ENCODE measurements at places on chromosomes 1 and 21.

DNA sequence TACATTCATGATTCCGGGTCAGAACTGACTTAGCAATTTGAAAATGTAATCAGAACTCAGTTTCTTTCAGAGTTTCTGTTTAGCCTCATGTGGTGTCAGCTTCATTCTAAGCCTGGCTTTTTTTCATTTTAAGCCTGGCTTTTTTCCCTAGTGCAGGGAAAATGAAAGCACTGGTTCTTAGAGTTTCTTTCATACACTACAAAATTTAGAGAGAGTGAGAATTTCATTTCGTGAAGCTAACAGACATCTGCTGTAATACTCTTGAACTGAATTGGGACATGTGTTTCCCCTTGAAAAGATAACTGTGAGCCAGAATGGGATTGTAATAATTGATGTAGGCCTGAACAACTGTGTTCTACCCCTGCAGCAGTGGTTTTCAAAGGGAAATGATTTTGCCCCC lies 95.3 kb upstream of the KIAA0040 start:
- no peak for DNase-seq

- DNase-seq = no peak
These were observed 397.7 kb downstream of the HLX start for GRCh38 chr1:221276896-221277409.

DNA sequence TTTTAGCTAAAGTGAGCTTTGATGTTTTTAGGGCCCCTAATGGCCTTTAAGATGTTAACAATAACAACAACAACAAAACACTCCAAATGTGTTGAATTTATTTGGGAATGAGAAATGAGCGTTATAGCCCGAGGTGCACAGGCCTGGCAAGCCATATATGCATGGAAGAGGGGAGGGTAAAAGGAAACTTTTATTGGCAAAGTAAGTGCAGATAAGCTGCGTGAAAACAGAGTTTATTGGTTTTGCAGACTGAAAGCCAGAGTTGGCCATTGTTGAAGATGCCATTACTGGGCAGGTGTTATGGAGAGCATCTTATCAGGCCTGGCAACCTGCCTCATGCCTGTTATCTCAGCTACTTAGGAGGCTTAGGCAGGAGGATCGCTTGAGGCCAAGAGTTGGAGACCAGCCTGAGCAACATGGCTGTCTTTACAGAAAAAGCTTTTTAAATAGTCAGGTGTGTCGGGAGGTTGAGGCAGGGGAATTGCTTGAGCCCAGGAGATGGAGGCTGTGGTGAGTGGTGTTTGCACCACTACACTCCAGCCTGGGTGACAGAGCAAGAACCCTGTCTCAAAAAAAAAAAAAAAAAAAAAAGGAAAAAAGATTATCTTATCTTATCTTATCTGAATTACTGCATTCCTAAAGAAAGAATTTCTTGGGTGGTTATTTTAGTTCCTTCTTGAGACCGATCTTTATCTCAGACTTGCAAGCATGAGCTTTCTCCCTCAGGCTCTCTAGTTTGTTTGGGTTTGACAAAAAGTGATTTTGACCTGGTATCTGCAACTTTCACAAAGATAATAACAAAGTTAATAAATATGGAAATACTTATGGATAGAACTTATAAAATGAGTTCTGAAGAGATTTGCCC lies 1.7 kb downstream of the PATJ start:
- DNase-seq = no peak

GRCh38 chr1:202642619-202643291 lies 67.5 kb downstream of the SYT2 start:
- peak; percentile 82 for DNase-seq

GRCh38 chr1:232226197-232226712 lies 403.7 kb downstream of the SIPA1L2 start:
- DNase-seq = peak; percentile 33

GRCh38 chr1:30334767-30335166 lies 388.6 kb downstream of the MATN1 start:
- no peak for DNase-seq

DNA sequence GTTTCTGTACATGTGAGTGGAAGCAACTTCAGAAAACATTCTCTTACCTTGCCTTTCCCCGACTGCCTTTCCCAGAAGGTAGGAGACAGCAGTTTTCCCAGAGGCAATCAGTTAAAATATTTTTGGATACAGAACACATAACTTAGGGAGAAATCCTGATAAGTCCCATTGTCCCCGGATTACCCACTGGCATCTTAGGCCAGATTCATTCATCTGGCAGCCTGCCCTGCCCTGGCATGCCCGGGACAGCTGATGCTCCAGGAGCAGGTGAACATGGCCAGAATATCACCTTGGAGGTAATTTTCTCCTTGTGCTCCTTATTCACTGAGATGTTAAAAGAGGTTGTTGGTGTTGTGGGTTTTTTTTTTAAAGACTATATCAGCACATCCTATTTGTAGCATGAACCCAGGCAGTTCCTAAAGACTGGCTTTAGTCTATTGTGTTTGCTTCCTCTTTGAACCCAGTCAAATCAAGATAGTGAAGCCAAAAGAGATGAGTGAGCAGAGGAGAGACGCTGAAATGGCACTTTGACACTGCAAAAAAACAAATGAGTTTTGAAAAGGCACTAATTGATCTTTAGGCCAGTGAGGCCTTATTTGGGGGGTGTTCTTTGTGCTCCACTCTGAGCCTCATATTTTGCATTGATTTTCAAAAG lies 139.6 kb downstream of the PLPP3 start:
- no peak for DNase-seq

GRCh38 chr1:48757363-48757762 lies 19.3 kb downstream of the BEND5 start:
- no peak for DNase-seq

GRCh38 chr1:52192436-52192835 lies 50.5 kb downstream of the ZFYVE9 start:
- DNase-seq = no peak

GRCh38 chr1:3130268-3130667 lies 61.3 kb downstream of the PRDM16 start:
- peak; percentile 79 for DNase-seq

- peak; percentile 72 for DNase-seq
These were observed 18.5 kb downstream of the SH3BP5L start for GRCh38 chr1:248807067-248807737.

- DNase-seq = peak; percentile 80
These were observed 8.7 kb upstream of the COL6A1 start for GRCh38 chr21:45972716-45973474.

DNA sequence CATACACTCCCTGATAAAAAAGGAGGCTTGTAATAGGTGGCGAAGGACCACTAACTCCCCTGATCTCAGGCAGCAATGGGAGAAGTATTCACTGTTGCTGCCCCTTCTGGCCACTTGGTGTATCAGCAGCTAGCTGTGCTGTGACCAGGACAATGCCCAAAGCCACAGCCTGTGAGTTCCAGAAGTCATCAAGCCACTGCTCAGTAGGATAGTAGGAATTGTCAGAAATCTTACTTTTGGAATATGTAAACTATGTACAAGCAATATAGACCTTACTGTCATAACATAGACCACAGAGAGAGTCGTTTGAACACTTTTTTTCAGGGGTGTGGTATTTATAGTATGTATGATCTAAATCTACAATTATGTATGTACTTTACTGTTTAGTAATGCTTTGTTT lies 248.3 kb upstream of the CAMK1G start:
- DNase-seq = peak; percentile 62

DNA sequence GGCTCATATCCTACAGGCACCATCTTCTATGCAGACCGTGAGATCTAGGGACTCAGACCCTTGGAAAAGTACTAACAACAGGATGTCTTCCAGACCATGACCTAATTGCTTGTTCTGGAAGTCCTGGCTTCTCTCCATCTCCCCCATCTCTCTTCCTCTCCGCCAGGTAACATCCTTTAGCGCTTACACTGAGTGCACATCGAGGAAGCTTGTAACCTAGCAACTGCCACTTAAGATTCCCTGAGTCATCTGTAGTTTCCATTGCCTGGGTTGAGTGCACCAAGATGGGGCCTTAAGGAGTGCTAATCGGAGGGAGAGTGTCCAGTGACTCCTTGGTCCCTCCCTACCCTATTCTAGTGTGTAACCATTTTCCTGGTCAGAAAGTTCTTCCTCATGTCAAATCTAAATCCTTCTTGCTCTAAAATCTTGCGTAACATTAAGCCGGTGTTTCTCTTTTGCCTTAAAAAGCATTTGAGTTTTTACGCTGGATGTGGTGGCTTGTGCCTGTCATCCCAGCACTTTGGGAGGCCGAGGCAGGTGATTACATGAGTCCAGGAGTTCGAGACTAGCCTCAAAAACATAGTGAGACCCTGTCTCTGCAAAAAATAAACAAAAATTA lies 9.7 kb downstream of the KLHDC8A start:
- no peak for DNase-seq

DNA sequence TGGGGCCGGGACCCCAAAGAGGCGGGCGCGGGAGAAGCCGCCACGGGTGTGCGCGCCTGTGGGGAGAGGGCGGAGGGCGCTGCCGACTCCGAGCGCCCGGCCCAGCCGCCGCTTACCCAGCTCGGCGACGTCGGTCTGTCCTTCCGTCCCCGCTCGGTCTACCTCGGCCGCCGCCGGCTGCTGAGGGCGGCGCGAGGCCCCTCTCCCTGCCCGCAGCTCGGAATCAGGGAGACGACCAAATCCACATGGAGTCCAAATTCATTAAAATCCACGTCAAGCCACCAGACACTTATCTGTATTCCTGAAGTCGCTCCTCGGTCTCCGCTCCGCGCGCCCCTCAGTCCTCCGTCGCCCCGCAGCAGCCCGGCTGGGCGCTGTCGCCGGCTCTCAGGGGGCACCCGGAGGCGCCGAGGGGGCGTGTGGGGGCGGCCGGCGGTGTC lies 637 bp downstream of the PLXNA2 start:
- DNase-seq = peak; percentile 69

- no peak for DNase-seq
These were observed 629.3 kb upstream of the ADAMTS5 start for GRCh38 chr21:27596196-27596595.

GRCh38 chr21:28445141-28445830 lies 547.4 kb downstream of the LTN1 start:
- DNase-seq = no peak

DNA sequence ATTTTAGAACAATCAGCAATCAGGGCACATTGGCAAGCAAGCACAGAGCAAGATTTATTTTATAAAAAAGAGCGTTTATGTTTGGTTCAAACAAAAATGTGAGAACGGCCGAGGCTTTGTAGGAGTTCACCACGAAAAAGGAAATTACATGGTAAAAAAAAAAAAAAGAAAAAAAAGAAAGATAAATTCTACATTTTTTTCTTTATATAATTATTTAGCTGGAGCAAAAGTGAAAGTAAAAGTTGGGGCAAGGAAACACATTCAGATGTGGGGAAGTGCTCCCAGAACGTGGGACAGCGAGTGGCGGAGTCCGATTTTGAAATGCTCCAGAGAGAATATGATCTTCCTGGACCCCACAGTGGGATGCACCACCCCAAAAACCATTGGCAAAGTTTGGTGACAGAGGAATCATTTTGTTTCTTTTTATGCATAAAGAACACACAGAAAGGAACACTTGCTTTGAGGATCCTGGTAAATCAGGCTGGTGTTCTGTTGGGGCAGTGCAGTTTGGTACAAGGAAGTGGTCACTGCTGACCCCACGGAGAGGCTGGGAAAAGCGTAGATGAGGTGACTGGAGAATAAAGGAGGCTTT lies 16.3 kb upstream of the ATP5PO start:
- DNase-seq = no peak

GRCh38 chr21:42401154-42401553 lies 2.5 kb upstream of the UBASH3A start:
- DNase-seq = no peak

DNA sequence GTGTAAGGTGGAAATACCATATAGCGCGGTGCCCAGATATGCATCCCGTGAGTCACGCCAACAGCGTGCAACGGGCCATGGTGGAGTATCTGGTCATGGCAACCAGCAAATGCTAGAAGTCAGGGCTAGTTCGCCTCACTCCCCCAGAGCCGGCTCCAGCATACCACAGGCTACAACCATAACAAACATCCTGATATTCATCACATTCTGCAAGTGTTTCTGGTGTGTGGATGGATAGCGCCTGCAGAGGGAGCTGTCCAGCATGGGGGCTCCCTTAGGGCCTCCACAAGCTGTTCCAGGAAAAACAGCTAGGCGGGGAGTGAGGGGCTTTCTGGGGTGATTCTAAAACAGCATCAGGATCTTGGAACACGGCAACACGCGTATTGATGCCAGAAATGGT lies 6.8 kb downstream of the C1orf198 start:
- peak; percentile 79 for DNase-seq

GRCh38 chr1:79760531-79760930 lies 754.0 kb upstream of the ADGRL4 start:
- no peak for DNase-seq

DNA sequence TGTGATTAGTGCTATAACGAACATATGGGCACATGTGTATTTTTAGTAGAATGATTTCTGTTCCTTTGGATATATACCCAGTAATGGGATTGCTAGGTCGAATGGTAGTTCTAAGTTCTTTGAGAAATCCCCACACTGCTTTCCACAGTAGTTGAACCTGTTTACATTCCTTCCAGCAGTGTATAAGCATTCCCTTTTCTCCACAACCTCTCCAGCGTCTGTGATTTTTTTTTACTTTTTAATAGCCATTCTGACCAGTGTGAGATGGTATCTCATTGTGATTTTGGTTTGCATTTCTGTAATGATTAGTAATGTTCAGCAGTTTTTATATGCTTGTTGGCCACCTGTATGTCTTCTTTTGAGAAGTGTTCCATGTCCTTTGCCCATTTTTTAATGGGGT lies 81.8 kb upstream of the SLC44A3 start:
- DNase-seq = no peak

DNA sequence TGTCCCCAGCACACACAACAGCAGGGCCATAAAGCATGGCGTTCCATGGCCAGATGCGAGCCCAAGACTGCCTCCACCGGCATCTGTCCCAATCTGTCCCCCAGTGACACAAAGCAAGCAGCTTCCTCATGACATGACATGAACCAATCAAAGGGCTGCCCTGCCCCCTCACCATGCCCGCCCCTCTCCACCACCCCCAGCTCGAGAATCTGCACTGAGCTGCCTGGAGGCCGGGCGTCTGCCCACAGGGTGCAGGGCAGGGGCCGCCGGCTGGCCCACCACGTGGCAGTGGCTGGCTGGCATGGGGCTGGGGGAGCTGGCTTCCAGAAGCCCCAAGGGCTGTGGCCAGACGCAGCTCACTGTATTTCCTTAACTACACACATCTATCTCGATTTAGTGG lies 27.8 kb downstream of the WNT9A start:
- peak; percentile 89 for DNase-seq

- no peak for DNase-seq
These were observed 184.4 kb downstream of the FCRL5 start for GRCh38 chr1:157367870-157368269.

DNA sequence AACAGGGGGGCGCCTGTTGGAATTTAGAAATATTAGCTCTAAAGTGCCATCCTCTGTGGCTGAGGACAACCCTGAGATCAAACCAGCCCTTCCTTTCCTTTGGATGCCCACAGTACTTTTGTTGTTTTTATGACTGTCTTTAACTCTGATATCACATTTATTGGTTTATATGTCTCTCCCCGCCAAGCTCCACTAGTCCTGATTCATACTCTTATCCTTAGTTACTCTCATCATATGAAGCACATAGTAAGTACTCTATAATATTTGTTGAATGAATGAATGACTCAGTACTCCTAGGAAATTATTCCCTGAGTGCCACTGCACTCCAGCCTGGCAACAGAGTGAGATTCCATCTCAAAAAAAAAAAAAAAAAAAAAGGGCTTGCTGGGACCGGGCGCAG lies 22.6 kb upstream of the NRDC start:
- DNase-seq = no peak

GRCh38 chr1:43431676-43432075 lies 22.1 kb downstream of the HYI start:
- no peak for DNase-seq

- peak; percentile 93 for DNase-seq
These were observed 894 bp downstream of the TCEA3 start for GRCh38 chr1:23423415-23424292.
